ENCODE measurements at places on chromosomes 7 and 10.

- no peak for DNase-seq
These were observed 113.9 kb downstream of the MYOF start for GRCh38 chr10:93368210-93368609.

DNA sequence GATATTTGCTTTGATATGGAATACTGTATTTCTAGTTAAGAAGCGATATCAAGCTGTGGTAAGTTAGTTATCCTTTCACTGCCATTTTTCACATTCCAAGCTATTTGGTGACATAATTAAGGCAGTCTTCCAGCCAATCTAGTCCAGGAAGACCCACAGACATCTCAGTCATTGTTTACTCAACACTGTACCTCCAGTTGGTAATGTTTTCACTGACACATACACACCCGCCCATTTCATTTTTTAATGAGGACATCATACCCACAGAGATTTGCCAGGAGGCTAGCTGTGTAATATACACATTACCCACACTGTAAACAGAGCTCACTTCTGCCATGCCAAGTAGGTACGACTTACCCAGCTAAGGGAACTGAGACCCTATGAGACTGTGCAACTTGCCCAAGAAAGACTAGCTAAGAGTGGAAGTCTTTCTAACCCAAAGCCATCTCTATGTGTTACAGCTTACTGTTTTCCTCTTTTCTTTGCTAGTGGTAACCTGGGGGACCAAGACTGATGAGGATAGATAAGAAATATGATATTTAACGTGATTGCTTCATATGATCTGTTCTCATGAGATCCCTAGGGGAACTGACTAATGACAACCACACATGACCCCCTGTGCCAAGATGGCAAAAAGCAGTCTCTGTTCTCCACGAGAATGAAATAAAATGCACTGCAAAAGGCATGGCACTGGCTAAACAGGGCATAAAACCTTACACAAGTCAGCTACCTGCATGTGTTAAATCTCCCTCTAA is 179.0 kb downstream of the DGKI start:
- no peak for DNase-seq

GRCh38 chr10:85532773-85533172 is 833.8 kb downstream of the GRID1 start:
- DNase-seq: no peak

DNA sequence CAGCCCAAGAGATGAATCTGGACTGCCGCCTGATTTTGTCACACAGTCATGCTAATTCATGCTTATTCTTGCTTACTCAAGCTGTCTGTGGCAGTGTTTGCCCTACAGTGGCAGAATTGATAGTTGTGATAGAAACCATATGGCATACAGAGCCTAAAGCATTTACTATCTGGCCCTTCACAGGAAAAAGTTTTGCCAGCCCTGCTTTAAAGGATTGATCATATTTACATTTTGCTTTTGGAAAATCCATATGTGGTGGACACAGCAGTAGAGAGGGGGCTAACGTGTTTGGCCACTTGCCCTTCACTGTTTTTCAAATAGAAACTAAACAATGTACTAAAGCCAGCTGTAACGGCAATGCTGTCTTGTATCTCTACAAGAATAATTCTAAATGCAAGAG is 974.0 kb upstream of the GHITM start:
- no peak for DNase-seq

- no peak for DNase-seq
These were observed 308.0 kb upstream of the KCND2 start for GRCh38 chr7:119964788-119965542.

DNA sequence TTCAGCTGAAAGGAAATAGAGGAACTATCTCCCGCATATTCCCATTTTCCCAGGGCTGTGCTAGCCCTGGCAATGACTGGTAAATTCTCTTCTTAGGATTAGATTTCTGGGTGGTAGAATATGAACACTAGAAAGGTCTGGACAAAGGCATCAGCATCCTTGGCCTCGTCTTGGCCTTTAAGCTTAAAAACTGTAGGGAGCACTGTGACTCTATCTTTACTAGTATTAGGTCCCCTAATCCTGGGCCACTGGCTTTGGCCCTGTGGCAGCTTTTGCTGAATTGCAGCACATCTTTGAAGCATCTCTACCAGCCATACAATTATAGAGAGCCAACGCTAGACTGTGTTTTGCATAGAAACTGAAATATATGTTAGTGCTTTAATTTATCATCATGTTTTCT is 41.5 kb upstream of the EBLN1 start:
- no peak for DNase-seq

- no peak for DNase-seq
These were observed 901 bp upstream of the CCNY start for GRCh38 chr10:35335133-35336083.

DNA sequence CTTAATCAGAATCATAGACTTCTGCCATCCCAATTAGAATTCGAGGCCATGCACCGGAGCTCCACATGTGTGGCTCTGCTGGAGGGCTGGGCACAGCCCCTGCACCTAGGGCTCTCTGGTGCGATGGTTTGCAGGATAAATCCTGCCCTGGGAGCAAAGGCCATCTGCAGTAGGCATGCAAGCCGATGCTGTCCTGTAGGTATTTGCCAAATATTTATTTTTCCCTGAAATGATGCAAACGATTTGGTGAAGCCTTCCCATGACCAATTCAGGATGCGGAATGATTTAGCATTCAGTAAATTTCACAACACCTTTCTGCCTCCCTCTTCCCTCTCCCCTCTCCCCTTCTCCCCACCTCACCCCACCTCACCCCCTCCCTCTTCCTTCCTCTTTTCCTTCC is 170.6 kb downstream of the EBF3 start:
- no peak for DNase-seq

- no peak for DNase-seq
These were observed 228.7 kb downstream of the TCF7L2 start for GRCh38 chr10:113178771-113179170.

DNA sequence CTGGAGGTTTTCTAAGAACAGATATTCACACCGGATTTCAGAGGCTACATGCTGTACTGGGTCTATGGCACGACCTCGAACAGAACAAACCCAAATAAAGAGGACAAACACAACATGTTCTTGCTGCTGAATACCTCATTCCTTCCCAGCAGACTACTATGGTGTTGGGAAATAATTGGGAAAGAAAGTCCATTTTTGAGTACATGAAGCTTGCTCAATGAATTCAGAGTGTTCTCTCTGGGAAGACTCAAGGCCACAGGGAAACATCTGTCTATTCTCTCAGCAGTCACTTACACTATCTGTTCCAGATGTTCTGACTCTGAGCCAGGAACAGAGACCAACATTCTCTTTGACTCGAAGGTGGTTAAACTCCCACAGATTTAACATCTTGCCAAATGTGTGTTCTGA is 30.9 kb downstream of the LAMB1 start:
- no peak for DNase-seq

GRCh38 chr7:148809856-148810255 is 74.2 kb downstream of the EZH2 start:
- DNase-seq: peak; percentile 3

DNA sequence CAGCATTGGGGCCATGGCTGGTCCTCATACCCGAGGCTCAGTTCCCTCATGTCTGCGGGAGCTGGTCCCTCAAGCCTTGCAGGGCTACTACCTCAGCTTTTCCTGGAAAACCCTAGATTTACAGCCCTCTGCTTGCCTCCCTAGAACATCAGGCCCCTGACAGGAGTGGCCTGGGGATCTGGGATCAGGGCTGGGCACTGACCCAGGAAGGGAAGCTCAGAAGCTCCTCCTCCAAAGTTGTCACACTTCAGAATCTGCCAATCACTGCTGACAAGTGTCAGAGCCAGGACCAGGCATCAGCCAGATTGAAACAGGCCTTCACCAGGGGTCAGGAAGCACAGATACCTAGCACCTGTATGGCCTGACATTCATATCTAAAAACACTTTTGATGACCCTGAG is 115.2 kb downstream of the GRID1 start:
- DNase-seq: no peak

DNA sequence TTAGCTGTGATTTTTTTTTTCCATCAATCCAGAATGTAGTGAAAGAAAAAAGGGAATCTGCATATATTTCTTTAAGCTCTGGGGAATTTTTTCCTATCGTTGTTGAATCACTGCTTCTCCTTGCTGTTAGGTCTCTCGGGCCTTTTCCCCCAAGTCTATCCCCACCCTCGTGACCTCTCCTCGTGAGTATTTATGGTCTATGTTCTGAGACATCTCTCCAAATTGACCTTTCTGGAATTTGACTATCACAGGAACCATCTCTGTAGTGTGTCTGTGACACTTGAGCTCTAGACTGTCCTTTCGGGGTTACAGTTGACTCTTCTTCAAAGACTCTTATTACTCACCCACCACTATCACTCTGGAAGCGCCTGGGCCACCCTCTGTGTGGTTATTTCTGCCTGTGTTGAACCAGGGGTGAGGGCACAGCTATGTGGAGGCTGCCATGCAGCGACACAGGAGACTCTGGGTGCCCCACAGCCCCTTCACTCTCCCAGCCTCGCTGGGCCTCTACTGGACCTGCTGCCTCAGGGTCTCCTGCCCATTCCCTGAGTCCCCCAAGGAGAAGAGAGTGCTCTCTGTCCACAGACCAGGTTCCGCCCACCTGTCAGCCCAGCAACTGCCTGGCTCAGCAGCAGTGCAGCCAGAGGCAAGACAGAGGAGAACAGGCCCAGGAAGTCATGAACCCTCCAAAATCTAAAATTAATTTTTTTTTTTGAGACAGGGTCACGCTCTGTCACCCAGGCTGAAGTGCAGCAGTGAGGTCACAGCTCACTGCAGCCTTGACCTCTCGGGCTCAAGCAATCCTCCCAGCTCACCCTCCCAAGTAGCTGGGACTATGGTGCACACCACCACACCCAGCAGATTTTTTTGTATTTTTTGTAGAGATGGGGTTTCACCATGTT is 45.7 kb upstream of the PTPRN2 start:
- no peak for DNase-seq

- no peak for DNase-seq
These were observed 476.5 kb upstream of the POT1 start for GRCh38 chr7:125406111-125406510.

DNA sequence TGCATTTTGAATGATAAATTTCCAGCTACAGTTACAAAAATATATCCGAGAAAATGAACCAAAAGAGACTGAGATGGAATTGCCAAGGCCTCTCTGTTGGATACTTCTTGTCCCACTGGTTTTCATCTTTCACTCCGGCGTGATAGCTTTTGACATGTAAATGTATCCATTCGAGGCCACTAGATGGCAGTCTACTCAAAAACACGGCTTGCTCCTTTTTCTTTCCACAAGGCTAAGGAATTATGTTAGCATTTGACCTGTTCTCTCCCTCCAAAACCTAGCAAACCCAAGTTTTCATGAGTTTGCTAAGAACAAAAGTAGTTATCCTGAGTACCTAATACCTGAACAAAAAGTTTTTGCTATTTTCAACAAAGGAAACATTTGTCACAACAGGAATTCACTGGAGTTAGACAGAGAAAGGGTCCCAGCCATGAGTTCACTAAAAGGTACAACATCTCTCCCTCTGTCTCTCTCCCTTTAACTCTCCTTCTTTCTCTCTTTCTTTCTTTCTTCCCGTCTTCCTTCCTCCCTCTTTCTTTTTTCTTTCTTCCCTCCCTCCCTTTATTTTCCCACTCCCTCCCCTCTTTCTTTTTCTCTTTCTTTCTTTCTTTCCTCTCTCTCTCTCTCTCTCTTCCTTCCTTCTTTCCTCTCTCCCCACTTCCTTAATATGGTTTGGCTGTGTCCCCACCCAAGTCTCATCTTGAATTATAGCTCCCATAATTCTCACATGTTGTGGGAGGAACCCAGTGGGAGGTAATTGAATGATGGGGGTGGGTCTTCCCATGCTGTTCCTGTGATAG is 207.9 kb upstream of the MYO3A start:
- DNase-seq: peak; percentile 67

GRCh38 chr10:119250641-119251314 is 43.4 kb downstream of the GRK5 start:
- DNase-seq: no peak

- no peak for DNase-seq
These were observed 2.5 kb upstream of the GOT1 start for GRCh38 chr10:99432881-99433280.

GRCh38 chr10:48333856-48334255 is 27.4 kb downstream of the MAPK8 start:
- DNase-seq: no peak

GRCh38 chr7:84088802-84089201 is 105.8 kb downstream of the SEMA3A start:
- no peak for DNase-seq

DNA sequence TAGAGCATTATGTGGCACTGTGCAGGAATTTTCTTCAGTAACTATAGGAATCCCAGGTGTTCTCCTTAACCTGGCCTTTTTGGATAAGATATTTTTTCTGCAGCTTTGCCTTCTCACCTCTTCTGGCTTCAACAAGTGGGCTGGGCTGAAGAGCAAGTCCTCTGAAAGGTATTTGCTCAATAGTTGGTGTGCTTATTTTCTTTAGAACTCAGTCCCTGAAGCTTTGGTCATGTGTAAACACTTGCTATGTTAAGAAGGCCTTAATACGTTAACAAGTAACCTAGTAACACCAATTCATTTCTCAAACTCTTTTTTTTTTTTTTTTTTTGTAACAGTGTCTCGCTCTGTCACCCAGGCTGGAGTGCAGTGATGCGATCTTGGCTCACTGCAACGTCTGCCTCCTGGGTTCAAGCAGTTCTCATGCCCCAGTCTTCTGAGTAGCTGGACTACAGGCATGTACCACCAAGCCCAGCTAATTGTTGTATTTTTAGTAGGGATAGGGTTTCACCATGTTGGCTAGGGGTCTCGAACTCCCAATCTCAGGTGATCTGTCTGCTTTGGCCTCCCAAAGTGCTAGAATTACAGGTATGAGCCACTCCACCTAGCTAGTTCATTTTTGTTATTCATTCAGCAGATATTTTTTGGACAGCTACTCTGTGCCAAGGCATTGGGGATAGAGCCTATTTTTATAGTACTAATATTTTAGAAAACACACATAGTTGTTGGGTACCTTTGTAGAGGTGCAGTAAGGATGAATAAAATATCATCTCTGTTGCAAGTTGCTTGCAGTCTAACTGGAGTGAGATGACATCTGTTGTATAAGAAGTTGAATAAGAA is 164.6 kb downstream of the SND1 start:
- DNase-seq: no peak

DNA sequence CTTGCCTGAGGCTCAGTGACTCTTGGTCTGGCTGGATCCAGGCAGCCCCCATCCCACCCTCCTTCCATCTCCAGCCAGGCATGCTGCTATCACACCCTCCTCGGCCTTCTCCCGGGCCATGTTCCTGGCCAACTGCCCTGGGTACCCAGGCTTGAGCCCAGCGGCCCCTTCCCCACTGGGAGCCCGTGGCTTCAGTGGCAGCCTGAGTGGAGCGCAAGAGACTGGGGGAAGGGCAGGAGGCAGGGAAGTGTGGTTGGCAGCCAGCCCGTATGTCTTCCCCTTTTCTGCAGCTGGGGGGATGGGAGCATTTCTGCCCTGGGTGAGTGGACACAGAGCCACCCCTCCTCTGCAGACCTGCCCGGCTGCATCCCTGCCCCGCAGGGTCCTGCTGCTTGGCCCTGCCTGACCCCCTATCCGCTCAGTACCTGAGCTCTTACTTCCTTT is 148.5 kb downstream of the ARHGAP22 start:
- no peak for DNase-seq

- no peak for DNase-seq
These were observed 27.4 kb upstream of the POU6F2 start for GRCh38 chr7:38950309-38950708.
